ENCODE measurements at places on chromosomes 12 and 14.

DNA sequence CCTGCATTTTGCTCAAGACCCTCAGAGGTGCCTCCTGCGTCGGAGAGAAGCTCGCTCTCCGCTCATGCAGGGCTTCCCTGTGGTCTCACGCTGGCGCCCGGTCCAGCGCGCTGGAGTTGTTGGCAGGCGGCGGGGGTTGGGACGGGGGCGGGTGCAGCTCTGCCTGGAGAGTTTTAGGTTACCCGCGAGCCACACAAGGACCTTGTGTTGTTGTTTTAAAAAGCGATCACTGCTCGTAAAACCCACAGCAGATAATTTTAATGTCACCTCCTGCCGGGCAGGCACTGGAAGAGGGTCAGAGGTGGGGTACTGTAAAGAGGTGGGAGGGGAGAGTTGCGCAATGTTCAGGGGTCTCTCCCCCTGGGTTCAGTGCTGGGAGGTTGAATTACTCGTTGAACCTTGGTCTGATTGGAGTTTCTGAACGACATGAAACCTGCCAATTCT, 850 bp downstream of the SMOC1 start:
- no peak for DNase-seq

GRCh38 chr14:96090441-96091148, 51.4 kb downstream of the C14orf132 start:
- no peak for DNase-seq

- no peak for DNase-seq
Measured at GRCh38 chr14:44081146-44081545, 425.9 kb downstream of the FSCB start.

DNA sequence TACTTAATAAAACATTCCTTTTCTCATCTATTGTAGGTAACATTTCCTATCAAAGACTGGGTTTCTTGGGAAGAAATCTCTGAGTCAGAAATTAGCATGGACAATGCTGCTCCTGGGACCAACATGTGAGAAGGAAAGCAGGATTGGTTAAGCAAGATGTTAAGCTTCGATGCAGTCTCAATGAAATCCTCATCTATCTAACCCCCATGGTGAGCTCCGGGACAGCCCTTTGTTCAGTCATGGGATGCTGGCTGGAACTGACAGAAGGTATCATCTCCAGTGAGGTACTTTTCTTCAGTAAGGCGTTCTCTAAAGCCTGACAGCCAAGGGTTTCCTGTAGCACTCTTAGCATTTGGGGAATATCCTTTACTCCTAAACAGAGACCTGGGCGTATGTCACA, 82.8 kb upstream of the SINHCAF start:
- DNase-seq = no peak

DNA sequence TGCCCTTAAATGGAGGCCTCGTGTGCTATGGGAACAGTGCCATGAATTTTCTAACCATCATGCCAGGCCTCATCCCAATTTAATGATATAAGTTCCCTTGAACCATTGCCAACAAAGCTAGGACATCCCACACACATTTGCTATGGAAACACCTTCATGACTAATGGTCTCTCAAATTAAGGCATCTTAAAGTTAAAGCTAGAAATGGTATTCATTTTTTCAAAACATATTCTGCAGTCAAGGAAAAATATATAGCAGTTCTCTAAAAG, 117.3 kb downstream of the BTG1 start:
- DNase-seq = no peak

DNA sequence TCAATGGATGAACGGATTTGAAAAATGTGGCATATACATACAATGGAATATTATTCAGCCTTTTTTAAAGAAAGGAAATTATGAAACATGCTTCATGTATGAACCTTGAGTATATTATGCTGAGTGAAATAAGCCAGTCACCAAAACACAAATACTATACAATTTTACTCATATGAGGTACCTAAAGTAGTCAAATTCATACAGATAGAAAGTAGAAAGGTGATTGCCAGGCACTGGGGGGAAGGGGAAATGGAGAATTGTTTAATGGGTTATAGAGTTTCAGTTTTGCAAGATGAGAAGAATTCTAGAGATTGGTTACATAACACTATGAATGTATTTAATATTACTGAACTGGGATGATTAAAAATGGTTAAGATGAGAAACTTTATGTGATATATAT, 171.4 kb downstream of the TMTC3 start:
- no peak for DNase-seq

- DNase-seq = no peak
Measured at GRCh38 chr14:58977366-58977765, 211.1 kb upstream of the DAAM1 start.
